ENCODE measurements at places on chromosomes 4 and X.

- DNase-seq = no peak
These were observed 54.1 kb upstream of the WDR17 start for GRCh38 chr4:176011529-176011928.

DNA sequence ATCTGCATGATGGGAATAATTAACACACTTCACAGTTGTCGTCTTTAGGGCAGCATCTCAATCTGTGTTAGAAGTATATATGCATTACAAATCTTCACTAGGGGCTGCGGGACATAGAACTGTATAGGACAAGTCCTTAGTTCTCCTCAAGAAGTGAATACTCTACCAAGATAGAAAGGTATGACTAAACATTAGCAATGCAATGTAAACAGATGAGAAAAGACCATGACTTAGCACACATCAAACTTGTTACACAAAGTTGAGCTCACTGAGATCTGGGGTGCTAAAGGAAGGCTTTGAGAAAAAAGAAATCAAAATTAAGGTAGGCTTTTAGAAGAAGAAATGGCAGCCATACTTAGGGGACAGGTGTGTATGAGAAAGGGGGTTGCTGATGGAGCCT lies 182.1 kb upstream of the MAP3K15 start:
- no peak for DNase-seq

DNA sequence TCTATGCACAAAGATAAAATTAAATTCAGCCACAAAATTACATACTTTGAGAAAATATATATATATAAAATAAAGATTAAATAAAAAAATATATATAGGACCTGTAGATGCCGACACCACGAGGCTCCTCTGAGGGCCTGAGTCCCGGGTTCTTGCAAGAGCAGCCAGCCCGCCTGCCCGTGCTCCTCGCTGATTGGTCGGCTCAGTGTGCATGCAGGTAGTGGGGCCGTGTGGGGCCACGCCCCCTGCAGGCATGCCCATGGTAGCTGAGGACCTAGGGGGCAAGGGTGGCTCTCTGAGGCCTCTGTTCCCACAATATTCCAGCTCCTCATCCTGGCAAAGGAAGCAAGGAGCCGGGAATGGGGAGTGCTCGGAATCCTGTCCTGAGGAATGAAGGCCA lies 80.5 kb upstream of the AMELX start:
- no peak for DNase-seq

- no peak for DNase-seq
These were observed 230.7 kb upstream of the GK2 start for GRCh38 chr4:79638735-79639134.

DNA sequence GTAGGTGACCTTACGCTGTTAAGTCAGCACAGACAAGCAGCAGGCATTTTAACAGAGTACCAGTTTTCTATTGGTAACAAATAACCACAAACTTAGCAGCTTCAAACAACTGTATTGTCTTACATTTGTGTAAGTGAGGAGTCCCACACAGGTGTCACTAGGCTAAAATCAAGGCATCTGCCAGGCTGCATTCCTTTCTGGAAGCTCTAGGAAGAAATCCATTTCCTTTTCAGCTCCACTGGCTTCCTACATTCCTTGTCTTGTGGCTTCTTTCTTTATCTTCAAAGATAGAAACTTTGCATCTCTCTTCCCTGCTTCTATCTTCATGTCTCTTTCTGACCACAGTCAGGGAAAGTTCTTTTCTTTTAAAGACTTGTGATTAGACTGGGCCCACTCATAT lies 139.9 kb downstream of the TMEM144 start:
- DNase-seq = no peak

DNA sequence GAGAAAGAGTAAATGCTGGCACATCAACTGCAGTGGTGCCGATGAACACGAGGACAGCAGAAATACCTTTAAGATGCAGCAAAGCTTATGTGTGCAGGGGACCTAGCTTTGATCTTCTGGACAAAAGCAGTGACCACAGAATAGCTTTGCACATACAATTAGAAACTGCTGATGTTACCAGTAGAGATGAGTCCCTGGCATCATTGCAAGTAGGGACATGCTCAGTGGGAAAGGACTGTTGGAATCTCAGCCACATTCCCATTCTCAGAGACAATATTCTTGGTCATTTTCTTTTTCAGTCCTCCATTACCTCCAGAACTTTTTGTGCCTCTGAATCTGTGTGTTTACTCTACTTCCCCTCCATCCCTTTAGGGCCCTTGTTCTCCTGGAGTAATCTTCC lies 16.9 kb upstream of the PDLIM3 start:
- no peak for DNase-seq

GRCh38 chr4:75071317-75071716 lies 138.4 kb downstream of the PARM1 start:
- DNase-seq = no peak

DNA sequence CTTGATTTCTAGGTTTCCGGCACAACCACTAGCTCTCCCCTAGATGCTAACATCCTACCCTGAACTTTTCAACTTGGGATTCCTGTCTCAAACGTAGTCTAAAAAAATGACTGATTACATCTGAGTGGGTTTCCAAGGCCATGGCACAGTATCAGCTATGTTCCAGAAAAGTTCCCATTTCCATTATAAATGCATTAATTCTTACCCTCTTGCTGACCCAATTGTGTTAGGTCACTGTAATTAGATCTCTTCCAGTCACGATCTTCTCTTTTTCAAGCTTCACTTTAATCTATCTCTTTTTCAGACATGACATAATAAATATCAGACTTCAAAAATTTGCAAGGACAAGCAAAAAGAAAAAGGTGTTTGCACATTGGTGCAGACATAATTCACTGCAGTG lies 50.6 kb upstream of the PDE5A start:
- DNase-seq = no peak

- no peak for DNase-seq
These were observed 83.6 kb upstream of the TTC29 start for GRCh38 chr4:147029296-147029695.

DNA sequence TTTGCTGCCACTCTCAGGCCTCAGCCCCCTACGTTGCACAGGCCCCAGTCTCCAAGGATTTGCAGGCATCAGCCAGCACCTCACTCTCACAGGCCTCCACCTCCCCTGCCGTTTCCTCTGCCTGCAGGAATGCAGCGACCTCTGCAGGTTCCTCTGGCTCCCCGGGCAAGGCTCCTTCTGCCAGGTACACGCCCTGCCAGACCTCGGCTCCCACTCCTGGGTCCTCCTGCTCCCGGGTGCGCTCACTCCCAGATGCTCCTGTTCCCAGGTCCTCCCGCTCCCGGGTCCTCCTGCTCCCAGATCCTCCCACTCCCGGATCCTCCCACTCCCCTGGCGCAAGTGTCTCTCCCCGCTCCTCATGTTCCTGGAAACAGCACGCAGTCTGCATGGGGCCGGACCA lies 144.4 kb upstream of the RADX start:
- no peak for DNase-seq

- no peak for DNase-seq
These were observed 87.2 kb downstream of the SH3RF1 start for GRCh38 chr4:169183581-169183980.

DNA sequence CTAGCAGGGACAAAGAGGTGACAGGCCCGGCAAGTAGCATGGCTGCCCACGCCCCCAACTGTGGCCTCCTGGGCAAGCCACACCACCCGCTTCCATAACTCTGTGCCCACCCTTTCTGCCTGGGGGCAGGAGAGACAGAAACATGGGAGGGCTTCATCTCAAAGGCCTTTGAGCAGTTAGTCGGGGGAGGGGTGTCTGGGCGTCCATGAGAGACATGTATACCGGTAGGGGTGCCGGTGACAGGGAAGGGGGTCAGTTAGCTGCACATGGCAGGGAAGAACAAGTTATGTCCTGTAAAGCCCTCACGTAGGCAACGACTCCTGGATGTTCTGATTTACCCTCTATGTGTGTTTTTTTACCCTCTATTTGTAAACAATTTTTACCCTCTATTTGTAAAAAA lies 9.3 kb downstream of the PDZD4 start:
- no peak for DNase-seq

- DNase-seq = no peak
These were observed 68.2 kb downstream of the DMP1 start for GRCh38 chr4:87718217-87718835.

GRCh38 chrX:8179656-8180055 lies 8.6 kb upstream of the VCX2 start:
- DNase-seq = no peak
